ENCODE measurements at places on chromosomes 3 and 15.

DNA sequence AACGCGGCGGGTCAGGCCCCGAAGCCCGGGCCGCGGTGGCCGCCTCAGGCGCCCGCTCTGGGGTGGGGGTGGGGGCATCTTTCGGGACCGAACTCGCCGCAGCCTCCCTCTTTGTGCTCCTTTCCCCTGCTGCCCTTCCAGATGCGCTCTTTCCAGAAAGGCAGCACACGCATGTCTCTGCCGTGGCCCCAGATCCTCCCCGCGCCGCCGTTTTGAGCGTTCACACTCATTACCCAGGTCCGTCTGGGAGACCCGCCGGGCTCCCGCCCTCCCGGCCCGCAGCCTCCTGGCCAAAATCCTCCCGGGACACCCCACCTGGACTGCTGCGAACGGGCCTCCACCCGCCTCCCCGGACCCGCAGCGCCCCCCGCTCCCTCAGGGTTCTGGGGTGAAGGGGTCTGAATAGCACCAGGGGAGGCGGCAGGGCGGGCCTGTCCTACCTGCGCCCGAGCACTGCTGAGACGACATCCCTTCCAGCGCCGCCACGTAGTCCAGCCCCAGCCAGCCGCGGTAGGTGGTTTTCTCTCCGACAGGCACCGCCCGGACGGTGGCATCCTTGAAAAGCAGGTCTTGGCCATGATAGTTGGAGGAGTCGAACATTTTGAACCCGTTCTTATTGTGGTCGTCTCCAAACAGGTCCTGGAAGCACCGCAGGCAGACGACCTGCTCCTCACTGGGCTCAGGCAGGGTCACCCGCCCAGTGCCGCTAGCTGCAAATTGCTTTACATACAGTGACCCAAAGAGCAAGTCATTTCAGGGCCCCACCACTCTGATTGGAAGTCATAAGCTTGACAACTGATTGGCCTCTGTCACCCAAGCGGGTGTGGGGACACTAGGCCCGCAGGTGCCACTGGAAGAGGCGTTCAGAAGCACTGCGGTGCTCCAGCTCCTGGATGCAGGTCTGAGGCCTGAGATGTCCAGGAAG, 25.9 kb downstream of the MELTF start:
- no peak for DNase-seq

DNA sequence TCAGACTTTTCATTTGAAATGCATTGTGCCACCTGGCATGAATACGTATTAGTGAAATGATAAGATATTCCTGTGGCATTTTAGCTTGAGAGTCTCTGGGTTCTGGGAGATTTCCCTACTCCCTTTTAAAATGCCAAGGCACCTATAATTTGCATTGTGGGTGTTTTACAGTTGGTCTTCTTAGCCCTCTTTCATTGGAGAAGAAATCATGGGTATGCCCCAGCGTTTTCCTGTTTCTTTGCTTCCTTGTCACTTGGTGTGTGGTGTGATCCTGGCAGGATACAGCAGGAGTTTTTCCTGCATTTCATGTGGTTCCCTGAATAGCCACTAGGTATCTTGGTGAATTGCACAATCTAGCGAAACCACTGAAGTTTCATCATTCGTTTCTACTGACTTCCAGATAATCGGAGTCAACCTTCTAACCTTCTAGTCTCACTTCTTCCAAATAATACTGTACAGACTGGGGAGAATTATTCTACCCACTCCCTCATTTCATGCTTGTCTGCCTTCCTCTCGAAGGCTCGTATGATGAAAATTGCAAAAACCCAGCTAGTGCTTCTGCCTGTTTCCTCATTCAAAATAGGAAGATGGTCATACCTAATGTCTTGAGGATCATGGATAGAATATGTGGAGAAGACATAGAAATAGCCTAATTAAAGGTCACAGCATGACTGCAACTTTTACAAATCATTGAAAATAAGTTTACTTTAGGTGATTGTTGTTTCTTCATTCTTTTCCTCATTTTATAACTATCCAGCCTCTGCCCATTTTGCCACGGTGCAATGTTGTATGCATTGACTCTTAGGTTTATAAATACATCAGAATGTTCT, 2.6 kb downstream of the BHLHE40 start:
- no peak for DNase-seq

DNA sequence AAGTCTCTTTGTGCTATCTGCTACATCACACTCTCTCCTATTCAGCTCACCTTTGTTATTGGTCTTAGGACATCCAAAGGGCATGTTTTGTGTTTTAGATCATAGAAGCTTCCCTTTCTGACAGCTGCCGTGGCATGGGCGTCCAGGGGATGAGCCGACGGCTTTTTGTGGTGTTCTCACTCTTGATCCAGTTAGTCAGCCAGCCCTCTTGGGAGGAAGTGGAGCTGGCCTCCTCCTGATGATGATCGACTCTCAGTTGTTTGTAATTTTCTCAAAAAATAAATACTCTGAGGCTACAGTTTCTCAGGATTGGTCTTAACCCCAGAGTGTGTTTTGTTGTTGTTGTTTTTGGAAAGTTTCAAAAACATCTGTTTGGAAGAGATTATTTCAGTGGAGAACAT, 34.4 kb downstream of the BOC start:
- DNase-seq, result no peak

DNA sequence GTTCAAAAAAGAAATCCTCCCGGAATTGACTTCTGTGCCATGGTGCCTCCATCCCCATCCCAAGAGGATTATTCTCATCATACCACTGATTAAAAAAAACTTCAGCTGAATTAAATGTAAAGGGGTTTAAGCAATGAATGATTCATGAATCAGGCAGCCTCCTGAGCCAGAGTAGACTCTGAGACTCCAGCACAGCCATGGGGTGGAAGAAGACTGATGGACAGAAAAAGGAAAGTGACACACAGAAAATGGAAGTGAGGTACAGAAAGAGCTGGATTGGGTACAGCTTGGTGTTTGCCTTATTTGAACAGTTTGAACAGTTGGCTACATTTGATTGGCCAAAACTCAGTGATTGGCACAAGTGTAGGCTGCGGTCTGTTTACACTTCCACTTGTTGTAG, 224.8 kb upstream of the ATP10A start:
- DNase-seq, result no peak

DNA sequence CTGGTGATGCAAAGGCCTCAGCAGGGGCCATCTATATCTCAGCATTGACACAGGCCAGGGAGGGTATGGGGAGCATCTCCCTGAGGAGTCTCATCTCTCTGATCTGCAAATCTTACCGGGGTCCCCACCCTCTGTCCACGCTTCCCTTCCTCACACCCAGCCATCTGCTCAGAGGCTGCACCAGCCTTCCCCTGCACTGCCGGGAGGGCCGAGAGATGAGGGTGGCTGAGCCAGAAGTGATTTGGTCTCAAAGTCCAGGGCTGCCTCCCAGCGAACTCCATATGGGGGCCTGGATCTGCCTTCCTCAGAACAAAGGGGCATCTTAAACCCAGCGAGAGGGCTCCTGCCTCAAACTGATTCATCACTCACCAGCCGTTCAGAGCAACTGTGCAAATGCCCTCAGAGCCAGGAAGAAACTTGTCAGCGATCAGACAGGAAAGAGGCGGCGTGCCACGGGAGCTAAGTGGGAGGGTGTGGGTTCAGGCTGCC, 4.6 kb downstream of the IGDCC3 start:
- DNase-seq, result peak; percentile 49

GRCh38 chr15:65333856-65334255, 29.4 kb downstream of the RNU5B-1 start:
- no peak for DNase-seq

- DNase-seq, result no peak
These were observed 190.6 kb upstream of the ADAMTS9 start for GRCh38 chr3:64878362-64878761.

- DNase-seq, result no peak
These were observed 16.5 kb downstream of the THSD4 start for GRCh38 chr15:71131601-71132362.

GRCh38 chr3:4684117-4684516, 191.0 kb downstream of the ITPR1 start:
- no peak for DNase-seq

GRCh38 chr3:109059264-109059663, 58.7 kb downstream of the MORC1 start:
- DNase-seq, result no peak

GRCh38 chr15:50764461-50765194, 878 bp downstream of the SPPL2A start:
- no peak for DNase-seq

GRCh38 chr3:27824312-27825200, 102.4 kb upstream of the EOMES start:
- DNase-seq, result no peak

DNA sequence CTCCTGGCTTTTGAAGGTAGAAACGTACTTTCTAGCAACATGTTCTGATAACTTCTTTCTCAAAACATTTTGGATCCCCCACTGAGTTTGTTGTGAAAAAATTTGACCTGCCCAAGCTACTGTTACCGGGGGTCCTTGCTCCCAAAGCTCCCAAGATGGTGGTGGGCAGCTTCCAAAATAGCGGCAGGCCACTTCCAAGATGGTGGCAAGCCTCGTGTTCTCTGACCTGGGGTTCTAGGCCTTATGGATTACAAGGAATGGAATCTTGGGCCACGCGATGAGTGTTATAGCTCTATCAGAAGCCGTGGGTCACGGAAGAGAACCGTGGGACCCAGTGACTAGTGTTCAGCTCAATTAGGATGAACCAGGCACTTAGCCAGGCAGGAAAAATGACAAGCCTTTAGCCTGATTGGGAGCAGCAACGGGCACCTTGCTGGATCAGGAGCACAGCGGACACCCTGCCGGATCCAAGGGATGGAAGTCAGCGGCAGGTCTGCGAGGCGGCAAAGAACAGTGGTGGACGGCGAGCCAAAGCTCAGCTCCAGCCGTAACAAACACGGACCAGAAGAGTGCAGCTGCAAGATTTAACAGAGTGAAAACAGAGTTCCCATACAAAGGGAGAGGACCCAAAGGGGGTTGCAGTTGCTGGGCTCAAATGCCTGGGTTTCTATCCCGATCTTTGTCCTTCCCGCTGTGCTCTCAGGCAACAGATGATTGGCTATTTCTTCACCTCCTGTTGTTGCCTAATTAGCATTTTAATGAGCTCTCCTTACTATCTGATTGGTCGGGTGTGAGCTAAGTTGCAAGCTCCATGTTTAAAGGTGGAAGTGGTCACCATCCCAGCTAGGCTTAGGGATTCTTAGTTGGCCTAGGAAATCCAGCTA, 133.3 kb downstream of the WDR72 start:
- DNase-seq, result no peak

GRCh38 chr15:66578286-66578875, 12.6 kb upstream of the LCTL start:
- no peak for DNase-seq

DNA sequence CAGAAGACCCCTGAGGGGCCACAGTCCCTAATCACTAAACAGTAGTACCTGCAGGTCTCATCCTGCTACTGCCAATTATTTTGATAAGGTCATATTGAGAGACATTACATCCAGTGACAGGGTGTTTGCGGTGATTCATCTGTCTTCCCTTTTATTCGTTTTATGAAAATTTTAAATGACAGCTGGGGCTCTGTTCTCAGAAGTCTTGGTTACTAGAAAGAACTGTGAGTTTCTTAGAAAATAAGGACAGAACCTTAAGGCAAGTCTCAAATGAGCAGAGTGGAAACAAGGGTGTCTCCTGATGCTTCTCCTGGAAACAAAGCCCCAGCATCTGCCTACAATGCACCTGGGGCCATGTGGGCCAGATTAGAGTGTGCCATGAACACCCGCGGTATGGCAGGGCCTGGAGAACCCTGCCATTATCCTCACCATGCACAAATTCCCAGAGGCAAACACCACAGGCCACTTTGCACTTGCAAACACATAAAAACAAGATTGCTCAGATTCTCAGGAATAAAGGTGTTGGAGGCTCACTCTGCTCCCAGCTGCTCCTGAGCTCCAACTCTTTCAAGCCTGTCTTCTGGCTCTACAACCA, 66.3 kb upstream of the IQSEC1 start:
- peak; percentile 32 for DNase-seq

DNA sequence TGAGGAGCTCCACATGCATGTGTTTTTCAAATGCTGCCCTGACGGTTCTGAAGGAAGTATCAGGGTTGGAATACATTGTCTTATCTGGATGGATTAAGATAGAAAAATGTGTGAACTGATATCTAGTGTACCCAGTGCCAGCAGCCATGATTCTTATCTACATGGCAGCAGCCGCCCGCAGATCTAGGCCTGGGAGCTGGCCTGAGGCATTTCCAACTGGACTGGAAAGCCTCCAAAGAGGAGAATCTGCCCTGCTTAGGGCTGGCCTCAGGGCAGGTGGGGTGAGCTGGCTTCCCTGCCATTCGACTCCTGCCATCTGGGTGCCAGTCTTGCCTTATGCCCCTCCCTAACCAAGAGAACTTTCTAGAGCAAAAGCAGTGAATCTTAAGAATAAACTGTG, 125.8 kb downstream of the SSR3 start:
- no peak for DNase-seq

GRCh38 chr3:100553618-100554372, 55.6 kb upstream of the ADGRG7 start:
- no peak for DNase-seq

GRCh38 chr15:40306908-40307307, 827 bp downstream of the PLCB2 start:
- no peak for DNase-seq

DNA sequence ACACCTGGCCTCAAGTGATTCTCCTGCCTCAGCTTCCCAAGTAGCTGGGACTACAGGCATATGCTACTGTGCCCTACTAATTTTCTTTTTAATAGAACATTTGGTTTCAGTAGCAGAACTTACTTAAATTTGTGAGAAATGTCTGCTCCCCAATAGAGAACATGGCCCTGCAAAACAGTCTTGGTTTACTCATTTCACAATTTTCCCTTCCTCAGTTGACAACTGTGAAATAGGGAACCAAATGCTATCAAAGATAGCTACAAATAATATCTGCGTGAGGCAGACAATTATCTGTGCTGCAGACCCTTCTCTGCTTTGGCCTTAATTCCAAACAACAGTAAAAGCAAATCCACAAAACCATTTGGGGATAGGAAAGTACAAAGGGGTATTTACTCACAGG, 22.6 kb downstream of the METTL6 start:
- DNase-seq, result no peak

DNA sequence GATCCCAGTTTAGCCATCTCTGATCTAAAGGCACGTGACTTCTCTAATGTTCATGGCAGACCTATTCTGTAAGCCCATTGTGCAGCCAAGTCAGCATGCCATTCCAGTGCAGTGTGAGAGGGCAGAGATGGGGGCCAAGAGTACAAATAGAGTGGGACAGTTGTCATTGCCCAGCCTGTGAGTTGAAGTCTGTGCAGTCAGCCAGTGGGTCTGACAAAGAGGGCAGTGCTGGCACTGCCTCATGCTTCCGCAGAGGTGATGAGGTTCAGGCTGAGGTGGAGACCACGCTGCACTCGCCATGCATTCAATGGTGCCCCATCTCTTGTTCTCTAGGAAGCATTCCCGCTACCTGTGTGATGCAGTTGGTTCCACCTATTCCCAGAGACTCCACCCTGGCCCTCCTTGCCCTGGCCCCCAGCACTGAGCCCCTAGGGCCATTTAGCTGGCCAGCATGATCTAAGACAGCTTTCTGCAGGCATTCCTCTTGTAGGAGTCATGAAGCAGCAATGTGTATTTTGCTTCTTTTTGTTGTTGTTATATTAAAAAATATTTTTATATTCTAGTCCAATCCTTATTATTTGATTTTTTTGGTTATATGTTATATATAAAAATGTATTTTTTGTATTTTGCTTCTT, 3.7 kb downstream of the MRAS start:
- DNase-seq, result no peak

Measured in ecto neural progenitor cell (in vitro differentiated cells).